CD4-positive, alpha-beta T cell treated with Interleukin-1 beta for 1 hour (primary cell): ENCODE measurements at places on chromosomes 12 and 14.

GRCh38 chr12:49813131-49813530 lies 15.1 kb downstream of the NCKAP5L start:
- no peak for DNase-seq

GRCh38 chr12:127998988-127999387 lies 268.0 kb upstream of the TMEM132C start:
- no peak for DNase-seq

GRCh38 chr12:117192057-117192456 lies 1.8 kb upstream of the FBXO21 start:
- DNase-seq = no peak

DNA sequence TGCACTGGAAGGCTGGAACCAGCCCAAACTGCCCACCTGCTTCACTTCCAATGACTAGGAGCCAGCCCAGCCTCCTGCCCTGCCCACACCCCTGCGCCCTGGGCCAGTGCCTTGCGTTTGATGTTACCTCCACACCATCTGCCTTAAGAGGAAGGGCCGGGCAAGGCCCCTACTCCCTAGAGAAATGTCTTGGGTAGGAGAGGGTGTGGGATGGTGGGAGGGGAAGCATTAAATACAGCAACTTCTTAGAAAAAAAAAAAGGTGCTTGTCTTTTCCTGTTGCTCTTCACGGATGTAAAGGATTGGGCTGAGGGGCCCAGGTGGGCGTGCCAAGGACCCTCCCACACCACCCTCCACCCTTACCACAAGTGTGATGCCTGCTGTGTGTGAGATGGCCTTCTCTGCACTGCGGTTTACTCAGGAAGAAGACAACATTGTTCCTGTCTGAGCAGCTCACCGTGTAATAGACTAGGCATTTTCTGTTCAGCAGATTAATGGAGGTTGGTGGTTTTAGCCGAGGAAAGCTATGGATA lies 99.9 kb downstream of the NINJ2 start:
- DNase-seq = peak; percentile 64

- peak; percentile 1 for DNase-seq
These were observed 248.1 kb downstream of the DPY19L2 start for GRCh38 chr12:63420206-63420644.

- no peak for DNase-seq
These were observed 21.7 kb upstream of the GPATCH2L start for GRCh38 chr14:76129851-76130576.

DNA sequence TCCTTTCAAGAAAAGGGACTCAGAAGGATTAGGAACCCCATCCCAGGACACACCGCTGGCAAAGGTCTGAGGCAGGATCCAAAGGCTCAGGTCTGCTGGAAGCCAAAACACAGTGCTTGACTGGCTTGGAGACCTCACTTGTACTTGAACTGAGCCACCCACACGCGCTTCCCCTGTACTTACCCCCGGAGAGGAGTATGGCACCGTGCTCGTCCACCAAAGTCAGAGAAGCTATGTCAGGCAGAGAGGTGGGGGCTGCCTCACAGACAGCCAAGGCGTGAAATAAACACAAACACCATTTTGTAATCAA lies 11.1 kb upstream of the SELPLG start:
- DNase-seq = no peak

- no peak for DNase-seq
These were observed 101.2 kb downstream of the AKAP6 start for GRCh38 chr14:32430326-32430725.

DNA sequence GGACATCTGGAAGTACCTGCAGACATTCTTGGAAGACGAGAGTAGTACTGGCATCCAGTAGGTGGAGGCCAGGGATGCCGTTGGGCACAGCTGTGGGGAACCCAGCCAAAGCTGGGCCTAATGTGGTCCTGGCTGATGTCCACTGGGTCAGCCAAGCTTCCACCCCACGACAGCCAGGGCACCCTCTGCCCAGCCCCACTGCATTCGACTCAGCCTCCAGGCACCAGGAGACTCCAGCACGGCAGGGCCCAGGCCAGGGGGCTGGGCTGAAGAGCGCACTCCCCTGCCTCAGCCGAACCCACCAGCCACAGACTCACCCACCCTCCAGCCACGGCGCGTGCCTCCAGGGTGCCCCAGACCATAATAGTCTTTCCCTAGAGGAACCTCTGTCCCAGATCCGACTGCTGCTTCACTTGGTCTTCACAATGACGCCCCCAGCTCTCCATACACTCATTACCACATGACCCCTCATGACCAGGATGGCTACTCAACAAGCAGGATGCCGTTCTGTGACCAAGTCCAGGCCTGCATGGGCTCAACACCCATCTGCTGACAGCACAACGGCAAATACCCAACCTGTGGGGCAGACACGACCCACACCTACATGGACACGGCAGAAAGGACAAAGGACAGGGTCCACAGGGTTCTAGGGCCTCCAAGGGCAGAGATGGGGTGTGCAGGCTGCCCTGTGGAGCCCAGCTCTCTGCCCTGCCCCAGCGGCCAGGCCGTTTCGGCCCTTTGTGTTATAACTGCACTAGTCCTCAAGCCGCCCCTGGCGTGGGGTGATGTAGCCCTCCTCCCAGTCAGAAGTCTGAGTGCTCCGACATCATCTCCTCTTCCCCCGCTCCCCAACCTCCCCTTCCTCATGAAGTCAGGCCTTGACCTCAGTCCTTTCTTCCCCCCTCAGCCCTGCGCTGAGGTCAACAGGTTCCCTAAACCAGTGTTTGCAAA lies 22.8 kb downstream of the ITPK1 start:
- DNase-seq = no peak
